ENCODE measurements at places on chromosomes 16 and 17. TPM values are rescaled to one million over a fixed set of nuclear protein-coding genes. Genes with fewer than 3 reads are reported as not detected.

GRCh38 chr17:40407460-40407859 lies 10.2 kb downstream of the TOP2A start:
- DNase-seq = no peak

ZNF423 gene
- not detected for total RNA-seq

KRTAP3-2 gene
- not detected for total RNA-seq

DNA sequence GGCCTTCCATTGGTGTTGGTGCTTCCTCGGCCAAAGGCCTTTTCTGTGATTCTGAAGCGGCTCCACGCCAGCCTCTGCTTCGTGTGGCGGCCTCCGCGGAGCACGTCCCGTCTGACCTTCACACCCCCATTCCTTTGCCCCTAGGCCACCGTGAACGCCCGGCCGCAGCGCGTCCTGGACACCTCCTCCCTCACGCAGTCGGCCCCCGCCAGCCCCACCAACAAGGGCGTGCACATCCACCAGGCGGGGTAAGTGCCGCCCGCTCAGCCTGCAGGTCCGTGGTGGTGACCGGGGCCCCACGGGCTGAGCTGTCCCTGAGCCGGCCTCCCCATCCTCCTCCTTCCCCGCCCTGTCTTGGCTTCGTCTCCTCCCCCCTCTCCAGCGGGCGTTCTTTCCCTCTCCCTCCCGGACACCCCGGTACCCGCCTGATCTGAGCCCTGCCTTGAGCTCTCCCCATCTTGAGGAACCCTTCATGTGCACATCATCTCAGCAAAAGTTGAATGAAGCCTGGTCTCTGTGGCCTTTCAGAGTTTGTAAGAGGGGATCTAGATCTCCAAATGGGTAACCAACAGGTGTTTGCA lies 69.0 kb upstream of the CHMP6 start:
- DNase-seq = no peak

DNA sequence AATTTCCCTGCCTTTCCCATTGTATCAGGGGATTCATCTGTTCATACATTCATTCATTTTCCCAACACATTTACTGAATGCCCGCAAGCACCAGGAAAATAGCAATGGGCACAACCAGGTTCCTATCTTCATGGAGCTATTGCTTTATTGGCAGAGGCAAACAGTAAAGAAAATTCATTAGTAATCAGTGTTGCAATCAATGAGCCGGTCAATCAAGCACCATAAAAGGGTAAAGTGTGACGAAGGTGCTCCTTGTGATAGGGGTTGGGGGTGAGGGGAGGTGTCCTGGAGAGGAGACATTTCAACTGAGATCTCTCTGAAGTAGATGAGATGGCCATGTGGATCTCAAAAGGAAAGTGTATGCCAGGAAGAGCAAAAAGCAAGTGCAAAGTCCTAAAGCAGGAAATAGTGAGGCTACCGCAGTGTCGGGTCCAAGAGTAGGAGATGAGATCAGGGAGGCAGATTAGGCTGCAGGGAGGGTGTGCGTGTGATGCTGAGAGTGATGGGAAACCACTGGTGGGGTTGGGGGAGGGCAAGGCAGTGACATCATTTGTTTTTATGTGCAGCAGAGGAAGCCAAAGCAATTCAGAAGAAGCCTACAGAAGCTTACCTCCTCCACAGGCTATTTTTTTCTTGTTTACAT lies 28.4 kb downstream of the CDH13 start:
- no peak for DNase-seq

TERB1 gene
- total RNA-seq = not detected

DNA sequence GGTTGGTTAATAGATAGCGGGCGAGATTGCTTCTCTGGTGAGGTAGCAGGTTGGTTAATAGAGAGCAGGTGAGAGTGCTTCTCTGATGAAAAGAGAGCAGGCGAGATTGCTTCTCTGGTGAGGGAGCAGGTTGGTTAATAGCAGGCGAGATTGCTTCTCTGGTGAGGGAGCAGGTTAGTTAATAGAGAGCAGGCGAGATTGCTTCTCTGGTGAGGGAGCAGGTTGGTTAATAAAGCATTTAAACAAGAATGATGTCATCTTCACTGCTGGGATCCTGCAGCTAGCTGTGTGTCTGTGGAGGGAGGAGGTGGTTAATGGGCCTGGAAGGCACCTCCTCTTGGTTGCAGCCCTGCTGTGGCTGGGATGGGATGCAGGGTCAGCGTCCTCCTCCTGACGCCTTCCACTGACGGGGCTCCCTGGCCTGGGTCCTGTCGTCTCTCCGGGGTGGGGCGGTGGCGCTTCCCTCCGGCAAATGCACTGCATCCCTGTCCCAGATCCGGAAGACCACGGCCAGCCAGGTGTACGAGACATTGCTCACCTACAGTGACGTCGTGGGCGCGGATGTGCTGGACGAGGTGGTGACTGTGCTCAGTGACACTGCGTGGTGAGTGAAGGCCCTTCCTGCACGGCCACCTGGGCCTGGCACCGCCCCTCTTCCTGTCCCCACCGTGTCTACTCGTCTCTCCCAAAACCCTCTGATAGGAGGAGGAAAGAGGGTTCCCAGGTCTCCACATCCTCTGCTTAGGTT lies 99.2 kb upstream of the ZNF750 start:
- DNase-seq = no peak

NTN1 gene
- total RNA-seq = 0.03 TPM

- DNase-seq = peak; percentile 24
These were observed 8.8 kb downstream of the TAX1BP3 start for GRCh38 chr17:3659541-3660111.

DNA sequence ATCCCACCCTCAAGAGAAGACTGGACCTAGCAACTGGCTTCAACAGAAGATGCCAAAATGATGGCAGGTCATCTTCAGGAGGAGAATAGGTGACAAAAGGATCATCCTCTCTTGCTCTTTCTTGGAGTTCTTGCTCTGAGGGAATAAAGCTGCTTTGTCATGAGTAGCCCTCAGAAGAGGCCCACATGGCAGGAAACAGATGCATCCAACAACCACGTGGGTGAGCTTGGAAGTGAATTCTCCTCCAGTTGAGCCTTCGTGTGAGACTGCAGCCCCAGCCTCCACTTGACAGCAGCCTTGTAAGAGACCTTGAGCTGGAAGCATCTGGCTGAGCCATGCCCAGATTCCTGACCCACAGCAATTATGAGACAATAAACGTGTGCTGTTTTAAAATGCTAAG lies 87.5 kb downstream of the DYNLRB2 start:
- no peak for DNase-seq

DNA sequence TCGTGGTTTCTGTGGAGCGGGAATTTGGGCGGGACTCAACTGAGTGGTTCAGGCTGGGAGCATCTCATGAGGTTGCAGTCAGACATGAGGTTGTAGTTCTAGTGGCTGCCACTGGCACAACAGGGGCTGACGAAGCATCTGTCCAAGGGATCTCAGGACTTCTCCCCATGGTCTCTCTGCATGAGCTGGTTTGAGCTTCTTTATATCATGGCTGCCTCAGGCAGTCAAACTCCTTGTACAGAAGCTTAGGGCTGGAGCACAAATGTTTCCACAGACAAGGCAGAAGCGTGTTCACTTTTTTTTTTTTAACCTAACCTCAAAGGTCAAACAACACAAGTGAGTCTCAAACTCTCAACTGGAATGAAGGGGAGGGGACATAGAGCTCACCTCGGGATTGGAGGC lies 243.3 kb downstream of the MSI2 start:
- DNase-seq = peak; percentile 43

DNA sequence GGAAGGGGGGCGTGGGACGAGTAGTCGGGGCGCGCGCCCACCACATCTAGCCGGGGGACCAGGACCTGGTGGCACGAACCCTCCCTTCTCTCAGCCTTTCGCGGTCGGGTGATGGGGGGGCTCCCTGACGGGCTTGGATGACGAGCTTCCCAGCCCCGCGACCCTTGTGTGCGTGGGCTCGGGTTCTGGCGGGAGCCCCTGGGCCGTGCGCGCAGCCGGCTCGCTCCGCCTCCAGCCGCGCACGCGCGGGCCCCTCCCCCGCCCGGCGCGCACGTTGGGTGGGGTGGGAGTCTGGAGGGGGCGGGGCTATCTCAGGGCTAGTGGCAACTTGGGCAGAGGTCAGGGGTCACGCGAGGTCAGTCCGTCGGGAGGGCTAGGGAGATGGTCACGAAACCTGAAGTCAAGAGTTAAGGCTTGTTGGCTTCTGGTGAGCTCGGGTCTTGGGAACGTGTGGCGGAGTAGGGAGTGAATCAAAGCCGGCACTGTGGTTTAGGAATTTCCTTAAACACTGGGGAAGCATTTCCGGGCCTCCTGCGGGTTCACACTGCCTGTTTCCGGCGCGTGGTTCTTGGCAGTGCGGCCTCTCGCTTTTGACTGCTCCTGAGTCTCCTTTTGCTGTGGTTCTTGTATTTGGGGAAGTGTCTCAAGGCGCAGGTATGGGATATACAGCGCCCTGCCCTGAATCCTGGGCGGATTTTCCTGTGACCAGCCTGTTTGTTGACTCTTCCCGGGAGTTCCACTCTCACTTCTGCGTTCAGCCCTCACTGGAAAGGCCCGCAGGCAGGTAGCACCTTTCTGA lies at the start of gene SRCAP:
Gene SRCAP, plus strand, starts transcription at position 356 of the 799 bp plus-strand sequence. CDS start 1,654 bp downstream, outside the sequence.
- peak; percentile 86 for DNase-seq

- no peak for DNase-seq
These were observed at the start of gene MT3 for GRCh38 chr16:56589141-56590039. Gene MT3, plus strand, starts transcription at chr16:56589528. Its CDS starts 63 bp downstream, at chr16:56589591.

PYY gene
- not detected for total RNA-seq

GRCh38 chr17:81131486-81132196 lies 33.7 kb upstream of the PVALEF start:
- peak; percentile 95 for DNase-seq

DNA sequence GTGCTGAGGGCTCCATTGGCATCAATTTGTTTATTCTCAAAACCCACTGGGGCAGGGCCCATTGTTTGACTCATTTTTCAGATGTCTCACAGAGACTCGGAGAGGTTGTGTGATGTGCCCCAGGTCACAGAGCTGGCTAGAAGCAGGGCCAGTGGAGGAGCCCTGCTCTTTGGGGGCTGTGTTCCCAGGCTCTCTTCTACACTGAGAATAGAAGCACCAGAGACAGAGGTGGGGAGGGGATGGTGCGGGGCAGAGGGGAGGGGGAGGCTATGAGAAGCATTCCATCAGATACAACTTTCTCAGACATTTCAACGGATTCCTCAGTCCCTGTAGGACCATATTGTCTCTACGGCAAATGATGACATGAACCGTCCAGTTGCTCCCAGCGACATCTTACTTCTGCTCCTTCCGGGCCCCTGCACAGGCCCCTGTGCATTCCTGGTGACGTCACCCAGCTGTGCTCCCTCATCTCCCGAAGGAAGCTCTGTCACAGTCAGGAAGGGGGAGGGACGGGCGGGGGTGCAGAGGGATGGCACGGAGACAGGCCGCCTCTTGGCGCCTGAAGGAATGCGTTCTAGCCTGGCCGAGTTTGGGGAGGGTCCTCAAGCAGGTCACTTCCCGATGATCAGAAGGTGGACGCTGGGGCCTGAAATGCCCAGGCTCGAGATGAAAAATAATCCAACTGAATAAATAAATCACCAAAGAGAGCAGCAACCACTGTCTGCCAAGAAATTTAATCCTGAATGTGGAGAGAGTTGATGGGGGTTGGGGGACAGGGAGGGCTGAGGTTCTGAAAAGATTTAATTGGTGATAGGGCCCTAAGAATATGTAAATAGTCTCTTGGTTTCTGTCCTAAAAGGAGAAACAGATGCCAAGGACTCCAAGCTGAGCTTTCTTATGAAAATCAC lies 114.1 kb downstream of the NOG start:
- no peak for DNase-seq

GRCh38 chr17:70772761-70773160 lies 603.4 kb downstream of the KCNJ2 start:
- DNase-seq = no peak

GRCh38 chr16:10501016-10501607 lies 79.3 kb downstream of the EMP2 start:
- no peak for DNase-seq

C16orf46 gene
- total RNA-seq = 2.4 TPM

GRCh38 chr16:86371083-86371803 lies 139.1 kb upstream of the FOXF1 start:
- DNase-seq = no peak

ATP5PD gene
- total RNA-seq = 169 TPM

DNA sequence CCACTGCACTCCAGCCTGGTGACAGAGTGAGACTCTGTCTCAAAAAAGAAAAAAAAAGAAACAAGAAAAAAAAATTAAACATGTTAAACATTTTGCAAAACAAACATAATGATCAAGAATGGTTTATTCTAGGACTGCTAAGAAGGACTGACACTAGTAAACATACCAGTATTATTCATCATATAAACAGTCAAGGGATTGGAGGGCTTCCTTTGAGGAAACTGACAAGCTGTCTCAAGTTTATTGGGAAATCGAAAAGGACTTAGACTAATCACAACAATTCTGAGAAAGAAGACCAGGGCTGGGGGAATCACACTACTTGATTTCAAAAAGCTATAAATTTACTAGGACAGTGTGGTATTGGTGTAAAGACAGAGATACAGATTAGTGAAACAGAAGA lies 75.5 kb downstream of the MYH10 start:
- DNase-seq = no peak

GRCh38 chr17:53626286-53626685 lies 196.4 kb upstream of the KIF2B start:
- peak; percentile 24 for DNase-seq

RHBDL1 gene
- 7.8 TPM for total RNA-seq

GRCh38 chr16:6892966-6893365 lies 439.7 kb upstream of the RBFOX1 start:
- DNase-seq = no peak

GRCh38 chr16:77564791-77565390 lies 130.1 kb upstream of the ADAMTS18 start:
- DNase-seq = no peak

DNA sequence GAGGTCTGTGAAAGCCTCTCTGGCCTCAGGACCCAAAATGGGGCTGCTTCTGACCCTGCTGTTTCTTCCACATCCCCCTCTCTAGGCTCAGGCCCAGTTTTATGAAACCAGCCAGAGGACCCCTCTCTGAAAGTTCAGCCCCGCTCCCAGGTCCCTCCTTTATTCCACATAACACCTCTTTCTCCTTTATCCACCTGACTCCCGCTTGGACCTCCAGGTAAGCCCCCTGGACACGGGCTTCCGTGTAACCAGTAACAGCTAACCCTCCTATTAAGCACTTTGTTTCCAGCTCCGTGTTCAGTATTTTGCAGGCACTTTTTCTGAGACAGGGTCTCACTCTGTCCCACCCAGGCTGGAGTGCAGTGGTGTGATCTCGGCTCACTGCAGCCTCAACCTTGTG lies 37.4 kb downstream of the PSME3IP1 start:
- no peak for DNase-seq

DLX3 gene
- not detected for total RNA-seq

GRCh38 chr17:67746704-67747571 lies 29.2 kb downstream of the NOL11 start:
- DNase-seq = no peak

DNA sequence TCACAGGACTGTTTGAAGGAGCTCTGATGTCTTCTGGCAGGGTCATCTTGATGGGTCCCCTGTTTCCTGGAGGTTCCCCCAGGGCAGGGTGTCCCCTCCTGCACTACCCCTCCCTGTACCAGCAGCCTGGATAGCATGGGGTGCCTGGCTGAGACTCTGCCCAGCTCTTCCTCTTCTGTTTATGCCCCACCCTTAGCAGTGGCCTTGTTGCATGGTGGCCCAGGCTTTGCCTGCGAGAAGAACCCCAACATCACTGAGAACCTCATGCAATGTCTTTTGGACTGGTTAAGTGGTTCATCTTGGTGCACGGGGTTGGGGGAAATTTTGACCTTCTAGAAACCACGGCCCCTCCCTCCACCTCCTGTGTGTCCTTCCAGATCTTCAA lies 121.8 kb downstream of the IRX3 start:
- no peak for DNase-seq

All from HT-29 (cell line).